ENCODE measurements at places on chromosomes 16 and 17. TPM values are rescaled to one million over a fixed set of nuclear protein-coding genes. Genes with fewer than 3 reads are reported as not detected.

DNA sequence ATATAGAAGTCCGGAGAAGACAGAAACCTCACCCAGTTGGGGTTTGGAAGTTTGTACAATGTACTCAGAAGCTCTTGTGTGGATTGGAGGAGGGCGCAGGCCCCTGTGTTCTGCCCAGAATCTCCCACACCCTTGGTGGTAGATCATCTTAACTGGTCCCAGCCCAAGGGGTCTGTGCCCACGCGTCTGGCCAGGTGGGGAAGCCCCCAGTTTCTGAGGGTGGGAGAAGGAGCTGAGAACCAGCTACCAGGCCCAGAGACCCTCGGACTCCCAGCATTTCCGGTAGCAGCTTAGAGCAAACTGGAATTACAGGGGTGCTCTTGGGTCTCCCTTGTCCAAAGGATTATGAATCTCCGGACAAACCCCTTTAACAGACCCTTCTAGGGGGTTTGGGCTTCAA lies 2.3 kb upstream of the PPP1R9B start:
- peaks cover 82% of the 10 kb centered on the region for H3K4me1 ChIP-seq
- no peak overlapping the region for H3K4me3 ChIP-seq
- no peak for DNase-seq
- peak overlapping the region; percentile 95 for H3K27ac ChIP-seq

- H3K36me3 ChIP-seq, result no peaks in the 10 kb centered on the region
- H3K4me3 ChIP-seq, result no peak overlapping the region
- H3K27ac ChIP-seq, result no peak overlapping the region
- DNase-seq, result no peak
These were observed 18.9 kb downstream of the KIAA0513 start for GRCh38 chr16:85046472-85046916.

GRCh38 chr17:228951-229708 lies 47.7 kb upstream of the DOC2B start:
- DNase-seq, result no peak
- no peaks in the 10 kb centered on the region for H3K36me3 ChIP-seq
- H3K27me3 ChIP-seq, result no peaks in the 10 kb centered on the region
- no peak overlapping the region for H3K4me3 ChIP-seq

- H3K4me3 ChIP-seq, result no peak overlapping the region
- no peaks in the 10 kb centered on the region for H3K4me1 ChIP-seq
- no peaks in the 10 kb centered on the region for H3K36me3 ChIP-seq
- no peak for DNase-seq
- H3K27me3 ChIP-seq, result no peaks in the 10 kb centered on the region
These were observed 65.4 kb upstream of the ADAMTS18 start for GRCh38 chr16:77500286-77500598.

Gene GPRC5B
- total RNA-seq, result 1.9 TPM

Gene MAPT
- 0.67 TPM for total RNA-seq

Measured in esophagus squamous epithelium (tissue), 5 donors.